ENCODE measurements at places on chromosomes 7 and 10. TPM values are rescaled to one million over a fixed set of nuclear protein-coding genes. Genes with fewer than 3 reads are reported as not detected.

Gene ALOX5
- polyA plus RNA-seq, result not detected

Gene LRIT1
- polyA plus RNA-seq, result not detected

Gene GRM8
- not detected for polyA plus RNA-seq

Gene PPP1R17
- polyA plus RNA-seq, result not detected

Gene RPEL1
- not detected for polyA plus RNA-seq

Gene CLEC2L
- not detected for polyA plus RNA-seq

Gene PRSS37
- polyA plus RNA-seq, result not detected

Gene ANKRD1
- polyA plus RNA-seq, result 3.2 TPM

Gene MCU
- 95.7 TPM for polyA plus RNA-seq

Measured in BJ (cell line).